ENCODE measurements at places on chromosomes 7 and 10.

- DNase-seq, result no peak
Observed at GRCh38 chr7:85770332-85770731, 583.5 kb upstream of the SEMA3D start.

GRCh38 chr7:1560620-1561031 is 4.6 kb upstream of the TMEM184A start:
- no peak for DNase-seq

GRCh38 chr7:142851269-142851668 is 3.6 kb upstream of the EPHB6 start:
- no peak for DNase-seq

DNA sequence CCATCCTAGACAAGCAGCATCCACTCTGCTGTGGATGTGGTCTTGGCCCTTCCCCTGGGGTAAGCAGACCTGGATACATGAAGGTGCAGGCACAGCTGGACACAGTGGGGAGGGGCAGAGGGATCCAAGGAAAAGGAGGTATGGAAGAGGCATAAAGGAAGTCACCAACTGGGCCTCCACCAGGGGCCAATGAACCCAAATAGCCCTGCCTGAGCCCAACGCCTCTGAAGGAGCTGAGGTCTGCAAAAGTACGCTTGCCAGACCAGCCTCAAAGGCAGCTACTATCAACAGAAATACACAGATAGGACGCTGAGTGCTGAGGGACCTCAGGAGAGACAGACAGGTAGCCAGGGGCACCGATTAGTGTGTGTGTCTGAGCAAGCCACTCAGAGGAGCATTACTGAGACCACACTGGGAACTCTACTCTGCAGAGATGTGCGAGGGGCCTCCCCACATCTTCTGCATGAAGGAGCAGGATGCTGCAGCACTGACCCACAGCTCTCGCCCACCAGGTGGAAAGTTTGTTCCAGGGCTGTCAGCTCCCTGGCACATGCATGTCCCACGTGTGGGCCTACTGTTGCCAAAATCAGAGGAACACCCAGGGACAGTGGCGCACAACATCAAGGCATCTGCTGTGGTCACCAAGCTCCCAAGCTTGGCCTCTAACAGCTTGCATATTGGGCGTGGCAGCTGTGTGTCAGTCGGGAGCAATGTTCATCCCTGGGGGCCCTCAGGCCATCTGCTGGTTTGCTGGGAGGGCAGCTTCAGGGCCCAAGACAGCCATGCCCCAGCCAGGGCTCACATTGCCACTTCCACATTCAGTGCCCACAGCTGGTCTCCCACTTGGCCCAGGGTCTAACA is 40.0 kb downstream of the MKI67 start:
- DNase-seq, result no peak

DNA sequence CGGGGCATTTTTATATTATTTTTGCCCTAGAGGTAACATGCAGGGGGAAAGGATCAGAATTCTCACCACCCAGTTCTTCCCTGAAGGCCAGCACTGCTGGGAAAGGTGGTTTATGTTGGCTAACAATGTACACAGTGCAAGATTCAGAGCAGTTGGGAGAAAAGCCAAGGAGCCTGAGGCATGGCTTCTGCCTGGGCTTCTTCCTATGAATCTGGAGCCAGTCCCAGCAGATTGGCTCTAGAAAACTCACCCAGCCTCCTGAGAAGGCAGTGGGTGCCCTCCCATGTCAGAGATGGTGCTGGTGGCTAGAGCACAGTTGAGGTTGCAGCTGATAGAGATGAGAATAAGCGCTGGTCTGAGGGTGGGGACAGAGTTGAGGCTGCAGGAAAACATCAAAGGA is 44.7 kb upstream of the GPR26 start:
- no peak for DNase-seq

DNA sequence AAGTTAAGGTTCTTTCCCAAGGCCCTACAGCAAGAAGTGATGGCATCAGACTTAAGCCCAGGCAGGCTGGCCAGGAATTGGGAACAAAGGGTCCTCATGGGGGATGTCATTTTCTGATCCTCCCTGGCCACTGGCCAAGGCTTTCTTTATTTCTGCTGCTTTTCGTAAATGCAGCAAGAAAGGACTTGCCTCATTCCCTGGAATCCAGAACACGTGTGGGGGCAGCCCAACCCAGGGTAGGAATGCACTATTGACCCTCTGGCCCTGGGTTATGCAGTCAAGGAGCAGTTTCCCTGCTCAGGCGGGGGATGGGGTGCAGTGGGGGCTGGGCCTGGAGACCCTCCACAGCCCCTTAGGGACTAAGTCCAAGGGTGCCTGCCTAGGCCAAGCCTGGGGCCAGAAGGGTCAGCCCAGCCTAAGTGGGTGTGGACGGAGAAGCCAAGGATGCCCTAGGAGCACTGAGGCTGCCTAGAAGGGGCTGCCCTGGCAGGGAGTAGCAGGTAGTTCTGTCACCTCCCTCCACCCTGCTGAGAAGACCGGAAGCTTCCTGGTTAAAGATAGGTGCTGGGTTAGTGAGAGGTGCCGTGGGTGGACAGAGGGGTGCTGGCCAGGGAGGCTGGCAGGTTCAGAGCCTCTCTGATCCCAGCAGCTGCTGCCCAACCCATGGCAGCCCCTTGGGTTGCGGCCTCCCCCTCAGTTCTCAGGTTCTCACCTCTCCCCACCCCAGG is 179.2 kb downstream of the SH3PXD2A start:
- DNase-seq, result no peak

GRCh38 chr10:2908851-2909630 is 158.3 kb upstream of the PFKP start:
- no peak for DNase-seq

DNA sequence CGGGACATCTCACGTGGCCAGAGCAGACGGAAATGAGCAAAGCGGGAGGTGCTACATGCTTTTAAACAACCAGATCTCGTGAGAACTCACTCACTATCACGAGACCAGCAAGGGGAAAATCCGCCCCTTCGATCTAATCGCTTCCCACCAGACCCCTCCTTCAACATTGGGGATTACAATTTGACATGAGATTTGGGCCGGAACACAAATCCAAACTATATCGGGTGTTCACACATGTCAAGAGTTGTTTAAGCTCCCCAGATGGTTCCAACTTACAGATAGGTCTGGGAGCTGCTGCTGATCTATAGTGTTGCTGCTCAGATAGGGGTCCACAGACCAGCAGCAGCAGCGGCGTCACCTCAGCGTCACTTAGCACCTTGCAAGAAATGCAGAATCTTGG is 194.9 kb downstream of the GPAM start:
- DNase-seq, result no peak

DNA sequence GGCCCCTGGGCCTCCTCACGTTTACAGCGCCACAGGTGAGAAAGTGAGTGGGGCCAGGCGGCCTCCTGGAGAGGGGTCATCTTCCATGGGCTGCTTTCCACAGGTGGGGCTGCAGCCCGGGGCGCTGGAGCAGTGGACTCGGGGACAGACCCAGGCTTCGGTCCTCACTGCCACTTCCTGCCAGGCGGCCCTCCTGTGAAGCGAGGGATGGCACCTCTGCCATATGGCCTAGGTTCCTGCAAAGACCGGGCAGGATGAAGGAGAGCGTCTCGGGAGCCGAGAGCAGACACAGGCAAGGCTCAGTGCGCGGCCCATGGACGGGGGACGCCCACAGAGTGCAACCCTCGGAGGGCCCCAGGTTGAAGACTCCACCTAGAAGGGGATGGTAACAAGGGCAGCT is 106.8 kb downstream of the MAD1L1 start:
- DNase-seq, result no peak

GRCh38 chr10:23139677-23140076 is 44.3 kb downstream of the MSRB2 start:
- DNase-seq, result no peak

DNA sequence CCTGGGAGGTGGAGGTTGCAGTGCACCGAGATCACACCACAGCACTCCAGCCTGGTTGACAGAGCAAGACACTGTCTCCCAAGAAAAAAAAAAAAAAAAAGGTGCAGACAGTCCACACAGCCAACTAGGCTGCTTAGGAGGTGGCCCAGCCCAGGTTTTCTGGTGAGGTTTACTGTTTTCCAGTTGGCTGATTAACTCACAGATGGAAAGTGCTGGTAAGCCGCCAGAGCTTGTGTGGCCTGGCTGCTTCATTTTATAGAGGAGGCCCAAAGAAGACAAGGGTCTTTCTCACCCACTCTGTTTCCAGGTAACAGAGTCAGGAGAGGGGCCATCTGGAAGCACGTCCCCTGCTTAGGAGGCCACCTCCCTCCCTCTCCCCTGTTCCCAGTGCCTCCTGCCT is 6.2 kb downstream of the RHBDD2 start:
- no peak for DNase-seq

DNA sequence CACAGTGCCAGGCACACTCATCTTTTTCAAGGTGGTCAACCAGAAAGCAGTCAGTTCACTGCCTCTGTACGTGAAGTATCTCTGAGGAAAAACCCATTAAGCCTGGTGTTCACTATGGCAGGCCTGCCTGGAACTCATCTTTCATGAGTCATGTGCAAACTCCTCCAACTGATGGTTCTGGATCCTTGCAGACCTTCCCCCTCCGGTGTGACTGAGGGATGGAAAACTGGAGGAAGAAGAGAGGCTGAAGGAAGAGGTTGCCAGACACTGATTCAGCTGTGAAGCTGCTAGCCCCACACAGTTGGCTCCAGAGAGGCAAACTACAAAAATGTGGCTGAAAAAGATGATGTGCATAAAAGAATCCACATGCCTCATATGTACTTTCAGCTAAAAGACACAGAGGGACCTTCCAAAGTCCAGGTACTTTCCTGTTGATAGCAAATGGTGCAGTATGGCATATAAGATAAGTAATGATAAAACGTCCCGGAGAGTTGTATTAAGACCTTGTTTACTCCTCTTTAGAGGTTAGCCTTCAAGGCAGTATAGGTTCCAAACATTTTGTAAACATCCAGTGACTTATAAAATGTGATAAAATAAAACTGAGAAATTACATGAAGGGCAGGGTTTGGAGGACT is 2.7 kb downstream of the CYP3A5 start:
- no peak for DNase-seq

DNA sequence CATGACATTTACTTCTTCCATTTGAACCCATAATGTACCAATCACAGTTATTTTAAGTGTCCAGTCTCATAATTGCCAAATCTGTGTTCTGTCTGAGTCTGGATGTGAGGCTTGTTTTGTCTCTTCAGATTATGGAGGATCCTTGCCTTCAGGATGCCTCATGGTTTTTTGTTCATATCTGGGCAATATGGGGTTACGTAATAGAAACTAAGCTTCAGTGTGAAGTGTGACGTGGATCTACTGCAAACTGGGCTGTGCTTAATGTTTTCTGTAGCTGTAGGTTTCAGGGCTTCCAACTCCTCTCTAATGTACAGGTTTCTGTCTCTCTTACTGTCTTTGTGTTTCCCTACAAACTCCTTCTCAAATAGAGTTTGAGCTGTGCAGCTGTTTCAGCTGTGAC is 223.7 kb upstream of the ADARB2 start:
- DNase-seq, result no peak

- DNase-seq, result no peak
Observed at GRCh38 chr7:36245684-36246299, 92.7 kb downstream of the EEPD1 start.

DNA sequence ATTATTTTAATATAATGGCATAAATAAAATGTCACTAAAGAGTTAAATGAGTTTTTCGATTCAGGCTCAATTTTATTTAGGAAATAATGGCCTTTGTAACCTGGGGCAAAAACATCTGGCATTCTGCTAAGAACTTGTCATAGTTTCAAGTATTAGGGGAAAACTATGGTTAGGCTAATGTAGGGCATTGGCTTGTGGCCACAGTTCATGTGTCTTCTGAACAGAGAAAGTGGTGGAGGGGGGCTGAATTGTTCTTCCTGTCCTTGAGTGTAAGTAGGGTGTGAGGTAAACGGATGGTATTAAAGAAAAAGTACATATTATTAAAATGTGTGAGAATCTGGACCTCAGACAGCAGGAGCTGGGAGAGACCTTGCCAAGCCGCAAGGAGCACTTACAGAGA is 69.1 kb upstream of the KLF14 start:
- DNase-seq, result no peak

DNA sequence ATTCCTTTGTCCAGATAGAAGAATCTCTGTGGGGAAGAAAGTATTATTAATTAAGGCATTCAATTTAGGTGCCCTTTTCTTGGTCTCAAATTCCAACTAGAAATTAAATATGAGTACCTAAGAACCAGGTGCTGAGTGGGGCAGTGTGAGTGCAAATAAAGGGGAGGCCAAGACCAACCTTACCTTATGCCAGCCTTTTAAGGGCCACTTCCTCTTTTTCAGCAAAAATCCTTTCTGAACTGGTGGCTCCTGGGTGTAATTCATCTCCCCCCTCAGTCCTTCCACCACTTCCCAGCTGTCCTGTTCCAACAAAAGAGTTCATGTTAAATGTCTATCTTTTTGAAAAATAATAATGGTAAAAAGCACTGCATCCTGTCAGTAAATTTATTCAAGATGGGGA is 108.2 kb downstream of the OSBPL3 start:
- DNase-seq, result no peak

- no peak for DNase-seq
Observed at GRCh38 chr10:20747782-20748181, 149.3 kb downstream of the NEBL start.

DNA sequence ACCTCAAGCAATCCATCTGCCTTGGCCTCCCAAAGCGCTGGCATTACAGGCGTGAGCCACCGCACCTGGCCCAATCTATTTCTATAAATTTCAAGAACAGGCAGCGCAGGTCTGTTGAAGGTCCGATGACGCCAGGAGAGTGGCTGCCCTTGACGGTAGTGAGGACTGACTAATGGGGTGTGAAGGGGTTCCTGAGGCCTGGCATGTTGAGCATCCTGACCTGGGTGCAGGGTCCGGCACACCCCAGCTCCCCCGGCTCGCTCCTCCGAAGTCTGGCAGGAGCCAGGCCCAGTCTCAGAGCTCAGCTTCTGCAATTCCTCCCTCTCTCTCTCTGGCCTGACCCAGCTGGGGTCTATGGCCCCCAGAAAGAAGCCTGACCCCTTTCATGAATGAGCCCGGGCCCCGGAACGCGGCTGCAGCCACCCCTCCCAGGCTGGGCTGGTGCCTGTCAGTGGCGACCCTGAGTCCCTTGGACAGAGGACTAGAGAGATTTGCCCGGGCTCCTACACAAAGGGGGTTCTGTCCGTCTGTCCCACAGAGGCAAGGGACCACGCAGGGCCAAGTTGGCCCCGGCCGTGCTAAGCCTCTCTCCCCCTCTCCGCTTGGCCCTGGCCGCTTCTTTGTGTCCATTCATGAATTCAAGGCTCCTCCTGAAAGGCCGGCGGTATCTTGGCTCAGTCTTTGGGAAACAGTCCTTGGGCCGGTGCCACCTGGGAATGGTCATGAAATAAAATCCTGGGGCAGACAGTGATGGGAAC is 18.8 kb downstream of the MMD2 start:
- DNase-seq, result peak; percentile 87

All from caudate nucleus (tissue), 63 donors.